ENCODE measurements at places on chromosomes 11 and 22.
A peak's percentile ranks its signal among the peaks of the same experiment; 100 is the strongest.

DNA sequence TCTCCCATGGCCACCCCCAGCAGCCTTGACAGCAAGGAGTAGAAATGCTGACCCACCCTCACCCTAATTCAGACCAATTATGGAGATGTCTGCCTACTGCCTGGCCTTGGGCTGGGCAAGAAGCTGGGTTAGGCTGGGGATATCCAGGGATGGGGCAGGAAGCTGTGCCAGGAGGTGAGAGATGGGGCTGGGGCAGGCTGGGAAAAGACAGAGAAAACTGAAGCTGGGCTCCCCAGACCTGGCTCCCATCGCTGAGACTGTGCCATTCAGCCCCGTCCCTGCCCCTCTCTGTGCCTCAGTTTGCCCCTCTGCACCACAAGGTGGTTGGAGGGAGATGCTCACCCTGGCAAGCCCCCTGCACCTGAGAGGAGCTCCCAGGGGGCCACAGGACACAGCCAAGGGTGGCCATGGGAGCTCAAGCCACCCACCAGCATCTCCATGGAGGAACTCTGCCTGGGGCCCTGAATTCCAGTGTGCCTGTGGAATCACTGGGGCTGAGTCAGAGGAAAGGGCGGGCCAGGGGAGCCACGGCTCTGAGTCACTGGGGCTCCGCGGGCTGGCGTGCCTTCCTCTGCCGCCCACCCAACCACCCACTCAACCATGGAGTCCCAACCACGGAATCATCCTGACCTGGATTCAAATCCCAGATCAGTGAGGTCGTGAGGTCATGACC lies 6.0 kb upstream of the CARD10 start:
- DNase-seq, result no peak

DNA sequence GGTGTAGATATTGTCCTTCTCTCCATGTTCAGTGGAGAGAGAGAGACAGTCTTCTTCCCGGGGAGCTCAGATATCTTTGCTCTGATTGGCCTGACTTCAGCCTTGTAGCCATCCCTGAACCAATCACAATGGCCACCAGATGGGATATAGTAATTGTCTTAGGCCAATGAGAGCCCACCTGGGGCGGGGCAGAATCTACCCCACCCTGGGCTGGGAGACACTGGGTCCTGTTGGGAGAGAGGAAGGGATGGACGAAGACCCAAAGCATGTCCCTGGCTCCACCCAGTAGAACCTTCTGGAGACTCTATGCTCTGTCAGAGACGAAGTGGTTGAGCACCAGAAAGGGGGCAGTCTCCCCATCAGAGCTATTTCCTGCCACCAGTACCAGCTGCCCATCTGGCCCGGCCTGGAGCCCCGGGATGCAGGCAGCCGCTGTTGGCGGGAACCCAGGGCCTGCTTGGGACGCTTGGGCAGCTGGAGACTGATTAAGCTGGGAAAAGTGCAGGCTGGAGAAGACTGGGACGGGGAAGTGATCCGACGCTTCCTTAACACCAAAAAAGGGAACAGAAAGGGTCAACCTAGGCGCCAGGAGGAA lies 31.6 kb upstream of the CBX7 start:
- no peak for DNase-seq

DNA sequence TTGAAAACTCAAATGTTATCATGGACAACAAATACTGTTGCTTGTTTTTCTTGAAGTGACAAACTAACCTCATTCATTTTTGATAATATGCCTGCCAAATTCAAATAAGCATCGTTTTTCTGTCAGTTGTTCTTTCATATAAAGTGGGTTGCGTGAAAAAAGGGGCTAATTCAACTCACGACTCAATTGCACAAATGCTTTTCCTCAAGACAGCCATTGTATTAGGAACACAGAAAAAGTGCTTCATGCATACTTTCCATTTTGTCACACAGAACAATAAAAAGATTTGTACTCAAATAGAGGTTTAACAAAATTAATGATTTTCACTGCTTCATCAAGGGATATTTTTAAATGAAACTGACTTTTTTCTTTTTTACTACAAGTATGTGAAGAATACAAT lies 94.6 kb upstream of the ALKBH3 start:
- no peak for DNase-seq

- no peak for DNase-seq
These were observed 2.0 kb downstream of the OR52W1 start for GRCh38 chr11:6200975-6201374.

GRCh38 chr11:59174664-59175033 lies 2.7 kb downstream of the DTX4 start:
- DNase-seq, result no peak

DNA sequence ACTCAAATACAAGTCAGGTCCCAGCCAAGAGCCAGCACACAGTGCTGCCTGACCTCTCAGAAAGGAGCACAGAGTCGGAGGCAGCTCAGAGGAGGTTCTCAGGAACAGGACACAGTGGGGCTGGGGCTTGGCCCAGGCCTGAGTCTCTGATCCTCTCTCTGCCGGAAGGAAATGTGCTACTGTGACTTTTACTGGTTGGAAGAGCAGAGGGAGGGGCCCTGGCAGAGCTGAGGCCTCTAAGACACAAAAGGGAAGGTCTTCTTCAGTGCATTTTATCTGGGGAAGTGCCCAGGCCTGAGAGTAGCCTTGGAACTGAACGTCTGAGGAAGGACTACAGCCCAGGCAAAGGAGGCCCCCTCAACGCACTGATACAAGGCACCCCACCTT lies 16.2 kb upstream of the CASTOR1 start:
- DNase-seq, result peak; percentile 24

- DNase-seq, result peak; percentile 45
These were observed 668 bp downstream of the MADD start for GRCh38 chr11:47270331-47271271.

GRCh38 chr11:68099474-68100405 lies 21.4 kb downstream of the CHKA start:
- peak; percentile 64 for DNase-seq

DNA sequence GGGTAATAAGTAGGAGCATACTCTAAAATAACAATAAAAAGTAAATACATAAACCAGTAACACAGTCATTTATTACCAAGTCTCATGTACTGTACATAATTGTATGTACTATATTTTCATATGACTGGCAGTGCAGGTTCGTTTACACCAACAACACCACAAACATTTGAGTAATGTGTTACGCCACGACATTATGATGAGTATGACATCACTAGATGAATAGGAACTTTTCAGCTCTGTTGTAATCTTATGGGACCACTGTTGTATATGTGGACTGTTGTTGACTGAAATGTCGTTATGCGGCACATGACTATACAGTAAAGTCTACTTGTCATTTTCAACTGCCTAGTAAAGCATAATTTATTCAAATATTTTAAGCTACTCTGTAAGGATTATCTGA lies 18.6 kb downstream of the KIF18A start:
- DNase-seq, result no peak

- no peak for DNase-seq
These were observed 112.0 kb upstream of the OR5AK2 start for GRCh38 chr11:56876621-56877275.

DNA sequence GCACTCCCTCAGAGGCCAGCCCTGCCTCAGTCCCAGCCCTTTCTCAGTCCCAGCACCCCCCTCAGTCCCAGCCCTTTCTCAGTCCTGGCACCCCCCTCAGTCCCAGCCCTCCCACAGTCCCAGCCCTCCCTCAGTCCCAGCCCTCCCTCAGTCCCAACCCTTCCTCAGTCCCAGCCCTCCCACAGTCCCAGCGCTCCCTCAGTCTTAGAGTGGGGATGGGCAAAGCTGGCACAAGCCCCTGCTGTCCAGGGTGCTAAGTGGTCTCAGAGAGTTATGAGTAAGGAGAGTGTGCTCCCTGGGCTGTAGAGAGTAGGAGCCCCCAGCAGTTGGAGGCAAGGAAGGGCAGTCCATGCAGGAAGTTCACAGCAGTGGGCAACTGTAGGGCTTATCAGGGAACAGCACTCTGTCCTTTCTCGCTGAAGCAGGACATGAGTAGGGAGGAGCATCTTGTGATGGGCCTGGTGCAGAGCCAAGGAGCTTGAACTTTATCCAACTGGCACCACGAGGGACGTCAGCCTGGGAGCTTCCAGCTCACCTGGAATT lies 51.4 kb upstream of the CRYBB3 start:
- DNase-seq, result no peak

DNA sequence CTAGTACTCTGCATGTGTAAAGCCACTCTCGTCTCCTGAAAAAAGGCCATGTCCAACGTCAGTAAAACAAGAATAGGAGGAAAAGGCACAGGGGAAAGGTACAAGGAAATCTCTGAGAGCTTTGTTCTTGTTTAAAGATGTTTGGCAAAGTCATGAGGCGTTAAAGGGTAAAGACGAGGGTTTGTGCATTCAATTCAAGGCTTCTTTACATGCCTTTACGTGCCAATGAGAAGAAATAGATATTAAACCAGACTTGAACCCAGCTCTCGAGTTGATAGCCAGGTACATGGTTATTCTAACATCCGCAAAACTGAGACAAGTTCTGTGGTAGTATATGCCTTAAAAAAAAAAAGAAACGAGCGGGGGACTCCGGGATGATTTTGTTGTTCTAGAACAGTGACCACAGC lies 704 bp upstream of the CFL1 start:
- DNase-seq, result no peak

DNA sequence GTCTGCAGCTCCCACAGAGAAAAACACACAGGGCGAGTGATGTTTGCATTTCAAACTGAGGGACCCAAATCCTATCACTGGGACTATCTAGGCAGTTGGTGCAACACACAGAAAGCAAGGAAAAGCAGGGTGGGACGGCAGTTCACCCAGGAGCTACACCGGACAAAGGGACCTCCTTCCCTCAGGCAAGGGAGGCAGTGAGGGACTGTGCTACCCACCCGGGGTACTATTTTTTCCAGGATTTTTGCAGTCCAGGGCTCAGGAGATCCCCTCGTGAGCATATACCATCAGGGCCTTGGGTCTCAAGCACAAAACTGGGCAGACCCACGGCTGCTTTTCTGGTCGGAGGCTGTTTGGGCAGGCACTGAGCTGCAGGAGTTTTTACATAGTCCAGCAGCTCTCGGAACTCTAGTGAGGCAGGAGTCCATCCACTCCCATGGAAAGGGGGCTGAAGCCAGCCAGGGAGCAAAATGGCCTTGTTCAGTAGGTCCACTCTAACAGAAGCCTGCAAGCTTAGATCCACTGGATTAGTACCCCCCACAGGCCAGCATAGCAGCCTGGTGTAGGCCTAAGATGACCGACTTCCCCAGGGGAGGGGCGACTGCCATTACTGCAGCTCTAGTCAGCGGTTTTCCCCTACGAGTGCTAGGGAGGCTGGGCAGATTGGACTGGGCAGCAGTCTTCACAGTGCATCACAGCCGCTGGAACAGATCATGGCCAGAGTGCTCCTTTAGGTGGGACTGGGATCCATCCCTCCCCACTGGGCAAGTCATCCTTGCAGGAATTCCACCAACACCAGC lies 28.2 kb downstream of the CARD18 start:
- no peak for DNase-seq

DNA sequence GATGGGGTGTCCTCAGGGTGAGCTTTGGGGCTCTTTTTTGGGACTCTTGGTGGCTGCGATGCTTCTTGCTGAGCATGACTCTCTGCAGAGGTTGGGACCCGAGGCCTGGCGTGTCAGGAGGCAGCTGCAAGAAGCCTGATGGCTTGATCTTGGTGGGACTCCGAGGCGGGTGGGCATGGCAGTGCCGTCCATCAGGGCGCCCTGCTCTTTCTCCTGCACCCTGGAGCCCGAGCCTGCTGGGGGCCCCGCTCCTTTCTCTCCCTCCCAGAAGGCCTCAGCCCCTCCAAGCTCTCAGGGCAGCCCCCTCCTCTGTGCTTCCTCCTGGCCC lies 432.7 kb downstream of the TBC1D22A start:
- no peak for DNase-seq

DNA sequence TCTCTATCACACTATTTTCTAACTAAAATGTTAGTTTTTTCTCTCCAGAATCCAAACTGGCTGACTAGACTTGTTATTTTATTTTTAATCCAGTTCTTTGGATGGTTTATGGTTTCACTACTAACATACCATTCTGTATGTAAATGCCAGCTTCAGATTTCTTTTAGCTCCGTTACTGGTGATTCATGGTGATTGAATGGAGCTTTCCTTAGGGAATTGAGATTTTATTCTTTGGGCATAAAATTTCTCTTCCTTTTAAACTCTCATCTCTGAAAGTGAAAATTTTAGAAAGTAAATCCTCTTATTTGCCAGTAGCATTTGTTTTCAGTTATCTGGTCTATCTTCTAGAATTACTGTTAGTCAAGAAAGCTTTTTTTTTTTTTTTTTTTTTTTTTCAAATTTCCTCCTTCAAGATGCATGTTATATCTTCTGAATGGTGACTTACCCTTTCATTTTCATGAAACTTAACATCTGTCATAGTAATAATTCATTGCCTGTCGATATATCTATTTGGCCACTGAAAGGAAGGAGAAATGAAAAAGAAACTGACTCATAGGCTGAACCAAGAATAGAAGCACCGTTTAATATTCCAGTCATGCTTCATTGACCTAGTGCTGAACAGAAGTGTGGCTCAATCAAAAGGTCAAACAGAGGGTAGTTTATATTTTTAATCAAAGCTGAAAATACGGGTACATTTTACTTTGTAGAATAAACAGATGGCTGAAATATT lies 6.4 kb downstream of the ENDOD1 start:
- no peak for DNase-seq

GRCh38 chr22:29475550-29475949 lies 4.5 kb upstream of the NEFH start:
- DNase-seq, result no peak

- no peak for DNase-seq
These were observed 21.4 kb downstream of the XRCC6 start for GRCh38 chr22:41642331-41643110.

GRCh38 chr11:116993599-116993998 lies 104.6 kb downstream of the SIK3 start:
- no peak for DNase-seq

- no peak for DNase-seq
These were observed 123.3 kb downstream of the METTL15 start for GRCh38 chr11:28231475-28231874.

- DNase-seq, result no peak
These were observed 12.9 kb upstream of the CRY2 start for GRCh38 chr11:45834298-45834756.

DNA sequence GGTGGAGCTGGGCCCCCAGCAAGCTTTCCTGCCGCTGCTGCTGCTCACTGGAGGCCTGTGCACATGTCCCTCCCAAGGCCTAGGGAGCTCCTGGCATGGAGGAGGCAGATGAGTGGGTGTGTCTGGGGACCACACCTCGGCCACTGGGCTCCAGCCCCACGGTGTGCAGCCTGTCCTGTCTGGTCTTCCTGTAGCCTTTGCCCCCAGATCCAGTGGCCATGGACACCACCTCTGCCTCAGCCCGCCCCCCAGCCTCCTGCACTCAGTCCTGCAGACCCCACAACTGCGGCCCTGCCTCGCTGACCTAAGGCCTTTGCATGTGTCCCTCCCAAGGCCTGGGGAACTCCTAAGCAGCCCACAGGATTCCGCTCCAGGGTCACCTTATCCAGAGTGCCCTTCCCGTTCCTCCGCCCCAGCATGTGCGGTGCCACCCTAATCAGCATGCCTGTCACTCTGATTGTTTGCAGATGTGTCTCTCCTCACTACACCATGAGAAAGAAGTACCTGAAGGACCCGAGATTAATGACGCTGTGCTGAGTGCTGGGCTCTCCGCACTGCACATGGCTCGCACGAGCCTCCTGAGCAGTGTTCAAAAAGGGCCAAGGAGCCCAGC lies 8.6 kb downstream of the GAL start:
- DNase-seq, result no peak

All from T47D (cell line).